ENCODE measurements at places on chromosomes 4 and X.

- DNase-seq, result no peak
These were observed 584.2 kb upstream of the INTU start for GRCh38 chr4:127048376-127049044.

DNA sequence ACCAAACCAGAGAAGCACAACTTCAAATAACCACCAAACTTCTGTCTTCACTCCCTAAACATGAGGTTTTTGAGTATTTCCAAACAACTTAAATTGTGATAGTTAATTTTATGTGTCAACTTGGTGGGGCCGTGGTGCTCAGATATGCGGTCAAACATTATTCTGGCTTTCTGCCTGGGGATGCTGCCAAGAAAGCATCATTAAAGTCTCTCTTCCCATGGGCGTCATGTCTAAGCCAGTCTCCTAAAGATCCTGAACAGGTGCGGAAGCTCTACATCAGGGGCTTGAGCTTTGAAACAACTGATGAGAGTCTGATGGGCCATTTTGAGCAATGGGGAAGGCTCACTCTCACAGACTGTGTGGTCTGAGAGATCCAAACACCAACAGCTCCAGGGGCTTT, 24.1 kb upstream of the SOD3 start:
- DNase-seq, result no peak

DNA sequence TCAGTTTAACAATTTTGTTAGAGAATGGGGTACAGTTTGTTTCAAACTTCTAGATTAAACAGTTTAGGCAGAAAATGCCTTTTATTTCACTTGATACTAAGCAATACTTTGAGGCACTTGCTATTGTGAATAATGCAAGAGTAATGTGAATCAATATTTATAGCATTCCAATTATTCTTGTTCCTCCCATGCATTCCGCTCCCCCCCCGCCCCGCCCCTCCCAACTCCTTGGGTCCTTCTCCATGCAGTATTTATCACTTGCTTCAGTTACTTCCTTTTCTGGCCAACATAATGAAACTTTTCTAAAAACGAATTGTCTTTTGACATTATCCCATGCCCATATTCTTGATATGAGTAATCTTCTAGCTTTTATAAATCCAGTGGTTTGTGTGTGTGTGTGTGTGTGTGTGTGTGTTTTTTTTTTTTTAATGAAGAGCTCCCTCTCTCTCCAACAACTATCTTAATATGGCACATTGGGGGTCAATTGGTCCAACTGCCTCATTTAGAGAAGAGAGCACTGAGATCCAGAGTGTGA, 1.6 kb downstream of the BANK1 start:
- DNase-seq, result no peak

DNA sequence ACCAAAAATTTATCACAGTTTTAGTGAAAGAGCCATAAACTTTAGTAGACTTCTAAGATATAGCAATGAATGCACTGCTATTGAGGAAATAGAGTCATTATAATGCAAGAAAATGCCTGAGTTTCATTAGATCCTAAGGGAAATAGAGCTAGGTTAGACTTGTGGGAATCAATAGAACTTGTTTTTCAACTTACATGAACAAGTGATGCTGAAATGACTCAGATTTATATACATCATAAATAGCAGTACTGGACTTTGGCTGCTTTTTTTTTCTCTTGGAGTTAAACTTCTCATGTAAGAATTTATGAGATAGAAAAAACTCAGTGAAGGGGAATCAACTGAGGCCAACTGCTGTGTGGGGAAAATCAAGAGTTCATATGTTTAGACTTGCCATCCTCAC, 216.5 kb upstream of the AADAT start:
- no peak for DNase-seq

GRCh38 chr4:112818594-112818965, 181.6 kb downstream of the LARP7 start:
- no peak for DNase-seq

DNA sequence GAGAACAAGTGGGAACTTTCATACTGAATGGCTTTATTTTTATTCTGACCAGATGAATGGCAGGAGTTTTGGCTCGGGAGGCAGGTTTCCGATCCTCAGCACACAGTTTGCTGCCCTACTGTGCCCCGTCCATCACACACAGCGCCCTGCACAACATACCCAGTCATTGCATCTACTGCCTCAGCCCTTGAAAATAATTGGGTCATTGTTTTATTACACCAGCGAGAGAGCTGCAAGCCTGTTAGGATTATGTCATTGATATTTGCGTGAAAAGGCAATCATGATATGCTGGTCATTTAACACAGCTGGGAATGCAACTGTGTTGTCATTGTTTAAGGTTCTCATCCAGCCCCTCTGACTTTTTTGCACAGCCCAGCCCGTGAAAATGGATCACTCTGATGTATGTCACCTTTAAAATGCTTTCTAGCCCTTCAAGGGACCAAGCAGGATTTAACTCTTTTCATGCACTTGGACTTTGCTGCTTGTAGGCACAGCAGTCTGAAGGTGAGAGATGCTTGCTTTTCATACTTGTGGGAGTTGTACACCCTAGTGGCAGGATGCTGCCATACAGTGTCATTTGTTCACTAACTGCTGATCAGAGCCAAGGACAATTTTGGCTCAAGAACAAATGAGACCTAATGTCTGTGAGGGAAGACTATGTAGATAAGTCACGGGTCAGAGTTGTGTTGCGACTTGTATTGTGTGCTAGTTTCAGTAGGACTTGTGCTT, 62.3 kb downstream of the RTL9 start:
- no peak for DNase-seq

DNA sequence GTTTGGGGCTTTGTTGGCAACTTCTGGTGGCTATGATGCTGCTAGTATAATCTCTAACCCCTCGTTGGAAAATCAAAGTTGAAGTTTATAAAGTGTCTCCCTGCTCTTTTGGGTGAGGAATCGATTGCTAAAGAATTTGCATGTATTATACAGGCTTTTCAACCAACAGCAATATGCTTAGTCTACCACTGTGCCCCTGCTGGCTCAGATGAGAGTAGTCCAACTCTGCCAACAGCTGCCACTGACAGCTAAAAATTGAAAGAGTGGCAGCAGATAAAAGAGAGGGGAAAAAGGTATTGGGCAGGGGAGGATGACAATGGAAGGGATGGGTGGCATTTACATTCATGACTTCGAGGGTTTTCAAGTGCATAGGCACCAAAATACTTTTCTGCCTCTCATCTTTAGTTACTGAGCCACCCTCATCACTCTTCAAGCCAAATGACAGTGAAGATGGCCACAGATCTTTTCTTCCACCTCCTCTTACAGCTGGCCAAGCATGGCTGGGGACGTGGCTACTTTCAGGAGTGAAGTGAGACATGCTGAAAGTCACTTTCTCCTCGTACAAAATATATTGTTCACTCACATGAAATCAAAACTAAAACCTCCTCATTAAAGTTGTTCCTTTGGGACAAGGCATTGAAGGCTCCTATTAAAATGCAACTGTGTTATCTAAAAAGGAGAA, 2.7 kb upstream of the GRIA3 start:
- no peak for DNase-seq

Data from germinal center (tissue), 1 donor.